Caki2 (cell line): ENCODE measurements at places on chromosomes 5 and 9. TPM values are rescaled to one million over a fixed set of nuclear protein-coding genes. Genes with fewer than 3 reads are reported as not detected.

DNA sequence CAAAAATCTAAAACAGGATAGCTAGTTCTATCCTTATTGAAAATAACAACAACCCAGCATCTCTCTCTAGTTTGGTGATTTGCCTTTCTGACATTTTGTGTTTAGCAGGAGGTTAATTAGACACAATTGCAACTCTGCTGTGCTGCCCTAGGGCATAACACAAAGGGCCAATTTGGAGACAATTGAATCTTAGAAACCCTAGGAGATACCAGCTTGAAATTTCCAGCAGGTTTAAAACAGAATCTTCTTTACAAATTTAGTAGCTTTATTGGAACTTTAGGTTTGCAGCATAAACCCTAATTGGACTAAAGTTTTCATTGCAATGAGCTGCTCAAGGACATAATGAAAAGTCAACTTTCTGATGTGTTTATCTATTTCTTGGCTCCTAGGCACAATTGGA, 166.7 kb upstream of the FER start:
- no peak for DNase-seq

DNA sequence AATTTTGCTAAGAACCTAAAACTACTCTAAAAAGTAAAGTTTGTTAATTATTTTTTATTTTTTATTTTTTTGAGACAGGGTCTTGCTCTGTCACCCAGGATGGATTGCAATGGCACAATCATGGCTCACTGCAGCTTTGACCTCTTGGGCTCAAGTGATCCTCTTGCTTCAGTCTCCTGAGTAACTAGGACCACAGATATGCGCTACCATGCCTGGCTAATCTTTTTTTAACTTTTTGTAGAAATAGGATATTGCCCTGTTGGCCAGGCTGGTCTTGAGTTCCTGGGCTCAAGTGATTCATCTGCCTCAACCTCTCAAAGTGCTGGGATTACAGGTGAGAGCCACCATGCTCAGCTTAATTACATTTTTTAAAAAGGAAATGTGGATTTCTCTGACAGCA, 45.8 kb downstream of the PDE6A start:
- DNase-seq, result no peak

GRCh38 chr5:59204114-59204897, 621.4 kb downstream of the RAB3C start:
- no peak for DNase-seq

GRCh38 chr5:171646102-171647042, 139.2 kb upstream of the SMIM23 start:
- DNase-seq, result no peak

DNA sequence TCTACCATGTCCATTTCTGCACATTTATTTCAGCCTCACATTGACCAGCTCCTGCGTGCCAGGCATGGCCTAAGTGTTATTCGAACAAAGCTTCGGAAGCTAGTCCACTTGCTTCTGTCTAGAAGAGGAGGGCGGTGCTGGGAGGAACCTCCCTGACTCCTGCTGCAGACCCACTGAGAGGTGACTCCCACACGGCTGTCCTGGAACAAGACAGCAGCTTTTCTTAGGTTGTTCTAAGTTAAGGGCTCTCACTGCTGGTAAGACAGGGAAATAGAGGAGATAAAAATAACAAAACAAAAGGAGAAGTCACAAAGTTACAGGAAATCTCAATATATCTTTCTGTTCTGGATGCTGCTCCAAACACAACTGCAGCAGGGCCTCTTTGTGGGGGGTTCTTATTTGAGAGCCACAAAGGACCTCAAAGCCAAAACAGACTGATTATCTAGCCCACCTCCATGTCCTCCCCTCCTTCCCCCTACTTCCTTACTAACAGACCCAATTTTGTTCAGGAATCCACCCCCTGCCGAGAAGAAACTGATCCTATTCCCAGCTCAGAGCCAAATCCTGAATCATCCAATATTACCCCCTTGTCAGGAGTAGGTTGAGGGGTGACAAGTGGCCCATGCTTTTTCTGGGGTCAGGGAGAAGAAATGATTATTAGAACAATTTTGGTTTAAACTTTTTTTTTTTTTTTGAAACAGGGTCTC, 28.4 kb upstream of the KCNIP1 start:
- DNase-seq, result no peak

GRCh38 chr5:93886098-93886806, 144.9 kb upstream of the POU5F2 start:
- DNase-seq, result no peak

- DNase-seq, result no peak
Measured at GRCh38 chr5:111345731-111346130, 121.5 kb downstream of the CAMK4 start.

DNA sequence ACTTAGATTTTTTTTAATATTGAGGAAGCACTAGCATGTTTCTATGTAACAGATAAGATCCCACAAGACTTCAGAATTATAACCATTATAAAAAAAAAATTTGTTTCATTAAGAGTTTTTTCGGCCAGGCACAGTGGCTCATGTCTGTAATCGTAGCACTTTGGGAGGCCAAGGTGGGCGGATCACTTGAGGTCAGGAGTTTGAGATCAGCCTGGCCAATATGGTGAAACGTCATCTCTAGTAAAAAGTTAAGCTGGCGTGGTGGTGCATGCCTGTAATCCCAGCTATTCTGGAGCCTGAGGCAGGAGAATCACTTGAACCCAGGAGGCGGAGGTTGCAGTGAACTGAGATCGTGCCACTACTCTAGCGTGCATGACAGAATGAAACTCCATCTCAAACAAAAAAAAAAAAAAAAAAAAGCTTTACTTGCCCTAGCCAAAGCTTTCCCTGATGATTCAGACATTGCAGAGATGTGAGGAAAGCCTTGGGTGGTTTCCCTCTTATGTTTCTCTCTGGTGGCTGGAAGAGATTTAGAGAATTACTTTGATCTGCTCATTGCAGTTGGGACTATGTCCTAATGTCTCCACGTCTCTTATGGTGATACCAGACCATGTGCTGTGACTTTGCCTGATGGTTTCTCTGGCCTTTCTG, 65.4 kb downstream of the EGFLAM start:
- peak; percentile 13 for DNase-seq

- DNase-seq, result no peak
Measured at GRCh38 chr9:132669319-132669697, 475 bp downstream of the DDX31 start.

DNA sequence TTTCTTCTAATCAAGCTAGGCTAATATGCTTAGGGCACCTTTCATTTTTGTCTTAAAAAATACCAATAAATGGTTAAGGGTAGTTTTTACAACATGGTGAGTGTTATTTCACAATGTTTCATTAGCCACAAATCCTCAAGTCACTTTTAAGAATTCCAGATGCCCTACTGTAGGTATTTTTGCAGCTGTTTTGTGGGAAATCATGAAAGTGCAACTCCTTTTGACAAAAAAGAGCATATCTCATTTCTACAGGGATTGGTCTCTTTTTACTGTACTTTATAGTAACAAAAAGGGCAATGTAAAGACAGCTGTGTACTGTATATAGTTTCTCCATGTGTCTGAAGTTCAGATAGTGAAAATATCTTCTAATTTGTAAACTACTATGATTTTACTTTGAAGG, 28.3 kb upstream of the GAS1 start:
- DNase-seq, result no peak

DNA sequence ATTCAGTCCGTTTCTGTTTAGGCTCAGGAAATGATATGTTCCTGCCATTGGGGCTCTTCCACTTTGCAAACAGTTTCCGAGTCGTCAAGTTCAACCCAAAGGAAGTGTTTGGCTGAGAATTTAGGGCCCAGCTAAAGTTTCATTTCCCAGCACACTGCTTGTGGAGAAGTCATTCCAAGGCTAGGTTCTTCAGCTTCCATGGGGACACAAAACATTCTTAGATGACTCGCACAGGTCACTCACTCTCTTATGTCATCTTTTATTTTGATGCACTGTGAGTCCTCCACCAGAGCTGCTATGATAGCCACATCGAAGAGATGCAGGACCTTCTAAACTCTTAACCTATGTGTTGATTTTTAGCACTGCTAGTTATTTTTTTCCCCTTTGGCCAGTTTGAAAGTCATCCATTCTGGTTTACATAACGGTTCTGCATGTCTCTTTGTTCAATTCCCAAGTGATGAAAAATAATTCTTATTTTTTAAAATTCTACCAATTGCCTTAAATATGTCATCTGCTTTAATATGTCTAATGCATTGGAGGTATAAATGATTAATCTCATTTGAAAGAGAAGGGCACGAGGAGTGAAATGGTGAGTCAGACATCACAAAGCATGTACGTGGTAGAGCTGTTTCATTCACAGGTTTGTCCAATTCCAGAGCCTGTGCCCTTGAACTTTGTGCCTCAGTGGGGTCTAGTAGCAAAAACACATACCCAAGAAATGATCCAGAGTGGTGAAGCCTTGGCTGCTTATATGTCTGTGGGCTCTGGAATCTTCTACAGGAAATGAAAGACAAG, 84.3 kb downstream of the ZNF462 start:
- peak; percentile 37 for DNase-seq

DNA sequence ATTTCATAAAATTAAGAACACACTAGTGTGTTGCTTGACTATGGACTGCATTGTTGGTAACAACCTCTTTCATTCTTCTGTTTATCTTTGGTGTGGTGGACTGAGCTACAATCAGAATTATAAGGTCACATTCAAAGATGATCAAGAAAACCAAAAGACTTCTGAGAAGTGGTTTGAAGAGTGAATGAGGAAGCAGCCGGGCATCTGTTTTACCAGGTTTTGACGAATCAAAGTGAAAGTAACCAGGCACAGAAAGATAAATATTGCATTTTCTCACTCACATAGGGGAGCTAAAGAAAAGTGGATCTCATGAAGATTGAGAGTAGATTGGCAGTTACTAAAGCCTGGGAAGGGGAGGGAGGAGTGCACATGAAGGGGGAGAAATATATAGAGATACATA, 589.1 kb downstream of the ZNF608 start:
- no peak for DNase-seq

- DNase-seq, result peak; percentile 4
Measured at GRCh38 chr5:98698359-98698758, 75.1 kb upstream of the RGMB start.

- no peak for DNase-seq
Measured at GRCh38 chr9:70761139-70761670, 346.7 kb upstream of the KLF9 start.

DNA sequence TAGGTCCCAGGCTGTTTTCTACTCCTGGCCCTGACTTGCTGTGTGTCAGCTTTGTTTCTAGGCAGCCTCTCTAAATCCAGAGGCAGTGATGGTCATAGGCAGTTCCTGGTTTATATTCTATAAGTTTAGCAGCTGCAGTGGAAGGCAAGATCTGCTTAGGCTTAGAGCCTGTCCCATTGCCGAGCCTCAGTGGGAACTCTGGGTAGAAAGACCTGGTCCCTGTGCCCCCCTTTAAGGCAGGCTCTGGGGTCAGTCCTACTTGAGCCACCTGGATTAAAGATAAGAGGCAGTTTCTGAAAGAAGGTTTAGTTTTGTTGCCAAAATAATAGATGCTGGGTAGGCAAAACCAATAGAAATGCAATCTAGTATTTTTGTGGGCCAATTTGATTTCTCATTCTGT, 13.6 kb downstream of the MCCC2 start:
- DNase-seq, result no peak

- DNase-seq, result no peak
Measured at GRCh38 chr9:114250235-114250568, 72.7 kb upstream of the ORM1 start.

GRCh38 chr9:34571481-34571810, 18.1 kb downstream of the CNTFR start:
- no peak for DNase-seq

DNA sequence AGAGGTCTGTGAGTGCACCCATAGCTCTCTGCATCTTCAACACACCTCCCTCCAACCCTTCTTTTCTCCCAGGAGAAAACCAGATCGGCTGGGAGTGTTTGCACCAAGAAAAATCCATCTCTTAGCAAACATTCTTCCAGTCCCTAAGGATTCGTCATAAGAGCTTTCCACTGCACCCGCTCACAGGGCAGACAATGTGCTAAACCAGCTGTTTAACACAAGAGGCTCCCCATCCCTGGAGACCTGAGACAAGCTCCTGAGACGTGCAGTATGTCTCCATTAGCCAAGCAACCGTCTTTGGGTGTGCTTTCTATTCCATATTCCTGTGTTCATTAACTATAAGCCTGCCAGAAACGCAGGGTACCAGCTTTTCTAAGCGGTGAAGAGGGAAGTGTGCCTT, 93.6 kb upstream of the ZNF462 start:
- DNase-seq, result no peak

GRCh38 chr5:135214897-135215616, 181.0 kb upstream of the PITX1 start:
- DNase-seq, result no peak

- DNase-seq, result no peak
Measured at GRCh38 chr5:144194144-144194543, 23.5 kb downstream of the KCTD16 start.

GRCh38 chr5:181114844-181115778, 15.9 kb downstream of the OR2V1 start:
- peak; percentile 84 for DNase-seq

DNA sequence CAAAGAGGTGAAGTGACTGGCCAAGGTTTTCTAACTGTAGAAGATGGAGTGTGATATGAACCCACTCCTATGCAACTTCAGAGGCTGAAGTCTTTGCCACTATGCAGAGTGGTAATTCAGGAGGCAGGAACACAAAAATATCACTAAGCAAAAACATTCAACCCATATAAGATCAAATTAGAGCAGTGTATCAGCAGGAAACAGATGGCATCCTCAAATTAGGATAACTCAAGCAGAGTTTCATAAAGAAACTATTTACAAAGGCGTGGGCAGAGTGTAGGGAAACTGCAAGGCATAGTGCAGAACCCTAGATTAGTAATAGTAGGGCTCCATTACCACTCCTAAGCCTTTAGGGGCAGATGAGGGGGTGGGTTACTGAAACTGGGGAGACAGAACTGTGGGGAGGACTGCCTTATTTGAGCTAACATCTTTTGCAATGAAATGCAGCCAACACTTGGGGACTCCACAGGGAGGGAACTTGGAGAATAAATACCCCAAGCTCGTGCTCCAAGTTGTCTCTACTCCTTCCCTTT, 72.2 kb downstream of the PTTG1 start:
- no peak for DNase-seq

GRCh38 chr9:87307848-87308247, 189.8 kb upstream of the DAPK1 start:
- DNase-seq, result no peak

GRCh38 chr5:139844472-139845145, 49.0 kb downstream of the PSD2 start:
- DNase-seq, result peak; percentile 21

The CD14 gene
- total RNA-seq, result 0.96 TPM in 1 of 2 replicates, not detected in the other

The TERT gene
- 0.03 and 3.9 TPM in 2 replicates for total RNA-seq

The CARTPT gene
- not detected in 2 replicates for total RNA-seq

The CREBRF gene
- total RNA-seq, result 8.7 and 22.1 TPM in 2 replicates

The FAM221B gene
- not detected in 2 replicates for total RNA-seq

The PCDHGA2 gene
- not detected in 2 replicates for total RNA-seq

The PFN3 gene
- not detected in 2 replicates for total RNA-seq

The ZNF658 gene
- 4.0 and 4.3 TPM in 2 replicates for total RNA-seq

The FIBCD1 gene
- total RNA-seq, result 25.8 and 33.0 TPM in 2 replicates

The FBP1 gene
- not detected in 2 replicates for total RNA-seq

The ABO gene
- 0.14 and 19.1 TPM in 2 replicates for total RNA-seq

The TAF11L5 gene
- total RNA-seq, result not detected in 2 replicates

The INSL6 gene
- total RNA-seq, result not detected in 2 replicates

The PLPP7 gene
- total RNA-seq, result 1.7 TPM in 1 of 2 replicates, not detected in the other

The FRRS1L gene
- total RNA-seq, result not detected in 2 replicates
